ENCODE measurements at places on chromosomes 13 and 19. TPM values are rescaled to one million over a fixed set of nuclear protein-coding genes. Genes with fewer than 3 reads are reported as not detected.

TPTE2 gene
- total RNA-seq, result 0.60 TPM

KLK4 gene
- not detected for total RNA-seq

DNA sequence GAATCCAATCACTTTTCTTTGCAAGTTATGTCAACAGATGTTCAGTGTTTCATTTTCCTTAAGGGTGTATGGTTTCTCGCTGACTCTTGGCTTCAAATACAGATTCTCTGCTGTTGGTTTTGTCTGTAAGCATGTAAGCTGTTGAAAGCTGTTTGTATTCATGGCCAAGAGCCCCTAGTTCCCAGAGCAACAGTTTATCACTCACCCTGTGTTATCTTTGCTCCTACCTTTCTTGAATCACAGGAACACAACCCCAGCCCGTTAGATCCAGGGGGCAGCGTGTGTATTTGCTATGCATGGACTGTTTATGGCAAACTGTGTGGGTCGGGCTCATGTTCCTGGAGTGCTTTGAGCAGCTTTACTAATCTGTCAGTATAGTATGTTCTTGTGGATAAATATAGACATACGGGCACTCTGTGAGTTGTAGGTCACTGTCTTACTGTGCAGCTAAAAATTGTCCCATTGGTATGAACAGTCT is 28.9 kb downstream of the FRY start:
- no peak for DNase-seq

GRCh38 chr13:110121422-110122083 is 185.4 kb downstream of the COL4A1 start:
- no peak for DNase-seq

DNA sequence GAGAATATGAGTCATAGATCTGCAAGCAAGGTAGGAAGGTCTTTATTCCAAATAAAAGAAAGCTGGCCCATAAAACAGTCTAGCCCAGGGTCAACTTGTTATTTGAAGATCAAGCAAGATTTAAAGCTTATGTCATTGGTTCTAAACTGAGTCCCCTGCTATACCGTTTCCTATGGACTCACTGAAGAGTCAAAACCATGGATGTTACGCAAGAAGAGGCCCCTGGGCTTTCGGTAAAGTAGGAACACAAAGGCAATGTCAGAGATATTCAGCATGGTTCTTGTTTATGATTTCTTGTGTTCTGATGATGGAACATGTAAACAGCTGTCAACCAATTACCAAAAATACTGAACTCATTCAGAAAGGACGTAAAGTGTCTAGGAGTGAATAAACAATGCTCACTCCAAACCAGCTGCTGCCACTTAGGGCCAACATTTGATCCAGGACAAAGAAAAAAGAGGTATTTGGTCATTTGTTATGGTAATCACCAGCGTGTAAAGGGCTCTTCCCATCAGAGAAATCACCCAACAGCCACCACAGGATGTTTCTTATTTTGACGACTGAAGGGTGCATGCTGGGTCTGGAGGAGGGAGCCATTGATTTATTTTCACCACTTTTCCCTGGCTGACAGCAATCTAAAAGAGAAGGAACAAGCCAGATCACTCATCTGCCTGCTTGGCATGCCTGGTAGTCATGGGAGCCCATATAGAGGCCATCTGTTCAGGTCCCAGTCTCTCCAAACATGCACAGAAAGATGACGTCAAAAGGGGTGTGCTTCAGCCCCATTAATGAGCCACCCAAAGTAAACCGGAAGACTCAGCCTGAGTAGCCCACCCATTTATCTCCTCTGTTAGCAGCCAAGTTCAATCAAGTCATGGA is 68.3 kb downstream of the FGF14 start:
- DNase-seq, result no peak

DNA sequence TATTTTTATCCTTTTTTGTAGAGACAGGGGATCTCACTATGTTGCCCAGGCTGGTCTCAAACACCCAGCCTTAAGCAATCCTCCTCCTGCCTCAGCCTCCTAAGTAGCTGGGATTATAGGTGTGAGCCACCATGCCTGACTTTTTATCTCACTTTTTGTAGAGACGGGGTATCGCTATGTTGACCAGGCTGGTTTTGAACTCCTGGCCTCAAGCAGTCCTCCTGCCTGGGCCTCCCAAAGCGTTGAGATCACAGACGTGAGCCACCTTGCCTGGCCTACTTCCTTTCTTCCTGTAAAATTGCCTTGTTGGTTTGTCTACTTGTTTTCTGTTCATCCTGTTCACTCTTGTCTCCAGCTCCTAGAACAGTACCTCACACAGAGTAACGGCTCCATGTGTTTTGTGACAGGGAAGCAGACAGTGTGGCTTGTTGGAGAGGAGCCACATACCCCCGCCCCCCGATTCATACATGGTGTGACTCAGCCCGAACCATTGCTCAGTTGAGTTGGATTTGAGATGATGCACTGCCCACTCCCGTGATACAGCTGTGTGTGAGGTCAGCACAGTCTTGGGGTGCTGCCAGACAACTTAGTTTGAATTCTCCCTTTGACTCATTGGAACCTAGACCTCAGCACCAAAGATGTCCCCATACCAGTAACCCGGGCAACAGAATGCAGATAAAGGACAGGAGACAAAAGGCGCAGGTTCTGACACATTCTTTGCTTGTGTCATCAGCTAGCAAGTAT is 34.2 kb downstream of the GPR42 start:
- DNase-seq, result no peak

- DNase-seq, result no peak
Measured at GRCh38 chr19:16139752-16140151, 3.7 kb upstream of the HSH2D start.

DNA sequence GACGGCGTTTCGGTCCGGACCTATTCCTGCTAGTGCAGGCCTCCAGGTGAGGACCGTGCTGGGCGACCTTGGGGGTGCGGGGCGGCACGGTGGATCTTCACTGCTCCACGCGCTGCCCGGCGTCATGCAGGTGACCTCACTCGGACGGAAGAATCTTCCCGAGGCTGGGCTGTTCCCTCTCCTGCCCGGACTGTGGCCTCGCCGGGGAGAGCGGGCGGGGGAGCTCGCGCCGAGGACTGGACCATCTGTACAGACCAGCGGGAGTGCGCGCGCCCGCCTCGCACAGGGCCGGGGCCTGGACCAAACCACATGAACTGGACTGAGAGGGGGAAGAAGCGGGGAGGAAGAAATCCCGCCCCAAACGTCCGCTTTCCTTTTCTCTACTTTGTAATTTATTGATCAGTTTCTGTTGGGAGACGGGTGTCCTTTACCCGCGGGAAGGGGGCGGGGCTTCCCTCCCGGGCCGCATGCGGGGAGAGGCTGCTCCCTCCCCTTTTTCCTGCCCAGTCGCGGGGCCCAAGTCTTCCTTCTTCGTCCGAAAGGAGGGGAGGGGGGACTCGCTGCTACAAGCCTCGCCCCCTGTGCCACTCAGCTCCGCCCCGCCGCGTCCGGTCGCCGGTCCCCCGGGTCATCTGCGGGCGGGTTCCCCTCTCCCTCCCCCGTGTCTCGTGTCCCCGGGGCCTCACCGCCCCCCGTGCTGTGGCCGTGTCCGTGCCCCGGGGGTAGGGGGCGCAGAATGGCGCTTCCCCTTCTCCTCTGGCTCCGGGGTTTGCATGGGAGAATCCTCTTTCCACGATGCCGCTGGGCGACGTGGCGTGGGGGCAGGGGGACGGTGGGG is 4.9 kb downstream of the HRC start:
- peak; percentile 78 for DNase-seq

UHRF1 gene
- total RNA-seq, result 27.6 TPM

VMAC gene
- 11.0 TPM for total RNA-seq

ZNF708 gene
- total RNA-seq, result 29.7 TPM

GRCh38 chr19:34767951-34768350 is 5.1 kb downstream of the ZNF599 start:
- no peak for DNase-seq

AP2A1 gene
- total RNA-seq, result 84.6 TPM

GRCh38 chr19:9474975-9475374 is 23.4 kb downstream of the ZNF560 start:
- DNase-seq, result no peak
